ENCODE measurements at places on chromosomes 7 and 10.

GRCh38 chr10:5018134-5018533 is 14.5 kb upstream of the AKR1C2 start:
- DNase-seq, result no peak

DNA sequence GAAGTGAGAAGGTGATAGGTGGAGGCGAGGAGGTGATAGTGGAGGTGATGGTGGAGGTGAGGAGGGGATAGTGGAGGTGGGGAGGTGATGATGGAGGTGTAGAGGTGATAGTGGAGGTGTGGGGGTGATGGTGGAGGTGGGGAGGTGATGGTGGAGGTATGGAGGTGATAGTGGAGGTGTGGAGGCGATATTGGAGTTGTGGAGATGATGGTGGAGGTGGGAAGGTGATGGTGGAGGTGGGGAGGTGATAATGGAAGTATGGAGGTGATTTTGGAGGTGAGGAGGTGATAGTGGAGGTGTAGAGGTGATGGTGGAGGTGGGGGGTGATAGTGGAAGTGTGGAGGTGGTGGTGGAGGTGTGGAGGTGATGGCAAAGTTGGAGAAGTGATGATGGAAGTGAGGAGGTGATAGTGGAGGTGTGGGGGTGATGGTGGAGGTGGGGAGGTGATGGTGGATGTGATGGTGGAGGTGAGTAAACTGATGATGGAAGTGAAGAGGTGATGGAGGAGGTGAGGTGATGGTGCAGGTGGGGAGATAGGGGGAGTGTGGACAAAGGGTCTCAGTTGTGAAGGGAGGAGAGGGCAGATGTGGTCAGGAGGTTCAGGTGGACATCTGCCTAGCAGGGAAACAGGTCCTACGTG is 36.6 kb downstream of the ADCY1 start:
- DNase-seq, result no peak

DNA sequence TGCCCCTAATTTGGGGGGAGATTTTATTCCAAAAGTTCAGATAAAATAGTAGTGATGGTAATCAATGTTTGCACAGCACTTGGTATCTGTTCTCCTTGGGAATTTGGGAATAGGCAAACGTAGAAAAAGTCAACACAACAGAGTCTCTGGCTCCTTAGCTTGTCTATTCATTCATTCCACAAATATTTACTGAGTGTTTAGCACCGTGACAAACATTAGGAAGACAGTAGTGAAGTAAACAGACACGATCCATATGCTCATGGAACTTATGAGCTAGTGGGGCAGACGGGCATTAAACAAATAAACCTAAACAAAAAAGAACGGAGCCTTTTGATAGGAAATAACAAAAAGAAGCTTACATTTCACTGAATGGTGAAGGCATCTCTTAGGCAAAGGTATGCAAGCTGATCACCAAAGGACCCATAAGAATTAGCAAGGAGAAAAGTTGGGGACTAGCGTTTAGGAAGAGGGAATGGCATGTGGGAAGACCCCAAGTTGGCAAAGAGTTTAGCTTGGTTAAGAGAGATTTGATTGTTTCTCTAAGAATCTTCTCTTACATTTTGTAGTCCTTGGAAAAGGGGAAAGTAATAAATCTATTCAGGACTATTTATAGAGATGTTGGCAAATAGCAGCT is 243.9 kb upstream of the NPY start:
- no peak for DNase-seq

DNA sequence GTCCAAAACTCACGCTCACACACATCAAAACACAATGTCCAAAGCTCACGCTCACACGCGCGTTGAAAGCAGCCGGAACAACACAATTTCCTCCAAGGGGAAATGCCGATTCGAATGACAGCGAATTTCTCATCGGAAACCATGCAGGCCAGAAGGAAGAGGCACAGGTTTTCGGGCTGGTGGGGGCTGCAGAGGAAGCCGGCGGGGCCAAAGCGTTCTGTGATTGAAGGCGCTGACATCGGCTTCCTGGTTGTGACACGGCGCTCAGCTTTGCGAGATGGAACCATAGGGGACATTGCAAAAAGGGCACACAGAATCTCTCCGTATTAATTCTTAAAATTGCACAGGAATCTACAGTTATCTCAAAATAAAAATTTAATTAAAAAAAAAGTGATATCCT is 61.3 kb downstream of the FOXL3 start:
- no peak for DNase-seq

- DNase-seq, result no peak
Measured at GRCh38 chr10:519055-519715, 170.3 kb downstream of the DIP2C start.

DNA sequence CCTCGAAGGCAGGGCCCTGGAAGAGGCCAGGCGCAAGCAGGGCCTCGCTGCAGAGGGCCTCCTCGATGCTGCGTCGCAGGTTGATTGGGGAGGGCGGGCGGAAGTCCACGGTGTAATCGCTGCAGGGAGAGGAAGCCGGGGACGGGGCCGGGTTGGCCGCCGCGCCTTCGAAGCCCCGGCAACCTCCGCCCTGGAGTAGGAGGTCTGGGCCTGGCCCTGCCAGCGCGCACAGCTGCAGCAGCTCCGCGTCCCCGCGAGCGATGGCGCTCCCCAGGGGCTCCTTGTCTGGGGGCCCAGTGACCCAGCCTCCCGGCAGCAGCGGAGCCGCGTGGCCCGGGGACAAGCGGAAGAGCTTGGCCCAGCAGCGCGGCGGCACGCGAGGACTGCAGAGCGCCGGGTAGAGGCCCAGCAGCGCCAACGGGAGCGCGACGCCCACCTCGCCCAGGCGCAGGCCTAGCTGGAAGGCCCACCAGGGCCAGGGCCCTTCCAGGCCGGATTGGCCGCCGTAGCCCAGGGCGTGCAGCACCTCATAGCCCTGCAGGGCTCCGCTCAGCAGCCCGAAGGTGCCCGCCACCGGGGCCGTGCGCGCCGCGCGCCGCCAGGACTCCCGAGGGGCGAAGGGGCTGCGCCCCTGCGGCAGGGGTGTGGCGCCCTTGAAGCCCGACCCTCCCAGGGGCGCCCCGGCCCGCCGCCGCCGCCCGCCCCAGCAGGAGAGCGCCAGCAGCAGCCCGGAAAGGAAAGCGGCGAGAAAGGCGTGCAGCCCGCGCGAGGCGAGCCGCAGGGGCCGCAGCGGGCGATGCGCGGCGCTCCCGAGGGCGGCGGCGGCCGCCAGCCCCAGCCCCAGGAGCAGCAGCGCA is 7.8 kb upstream of the RBM28 start:
- DNase-seq, result no peak

GRCh38 chr10:122531939-122532338 is 28.6 kb upstream of the DMBT1 start:
- DNase-seq, result no peak

DNA sequence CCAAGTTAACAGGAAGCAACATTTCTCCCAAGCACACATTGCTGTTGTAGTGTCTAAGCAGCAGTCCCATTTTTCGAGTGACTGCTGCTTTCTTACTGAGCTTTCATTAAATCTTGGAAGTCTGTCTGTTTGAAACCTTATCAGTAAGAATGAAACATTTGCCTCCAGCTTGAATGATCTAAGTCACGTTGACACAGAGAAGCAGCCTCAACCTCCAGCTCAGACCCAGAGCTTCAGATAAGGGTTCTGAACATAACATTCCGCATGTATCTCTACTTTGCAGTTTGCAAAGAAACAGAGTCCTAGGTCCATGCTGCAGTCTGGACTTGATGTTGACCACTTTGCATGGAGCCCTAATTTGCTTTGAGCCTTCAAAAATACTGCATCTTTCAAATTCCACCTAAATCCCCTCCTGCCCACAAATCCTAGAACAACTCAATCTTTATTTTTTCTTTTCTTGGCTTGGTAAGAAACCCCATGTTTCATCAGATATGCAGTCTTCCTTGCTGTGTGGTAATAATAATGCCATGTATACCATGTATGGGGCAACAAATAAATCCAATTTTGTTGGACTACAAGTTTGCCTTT is 698.7 kb upstream of the IGFBP3 start:
- no peak for DNase-seq

GRCh38 chr7:43111630-43112458 is 603 bp upstream of the HECW1 start:
- no peak for DNase-seq

DNA sequence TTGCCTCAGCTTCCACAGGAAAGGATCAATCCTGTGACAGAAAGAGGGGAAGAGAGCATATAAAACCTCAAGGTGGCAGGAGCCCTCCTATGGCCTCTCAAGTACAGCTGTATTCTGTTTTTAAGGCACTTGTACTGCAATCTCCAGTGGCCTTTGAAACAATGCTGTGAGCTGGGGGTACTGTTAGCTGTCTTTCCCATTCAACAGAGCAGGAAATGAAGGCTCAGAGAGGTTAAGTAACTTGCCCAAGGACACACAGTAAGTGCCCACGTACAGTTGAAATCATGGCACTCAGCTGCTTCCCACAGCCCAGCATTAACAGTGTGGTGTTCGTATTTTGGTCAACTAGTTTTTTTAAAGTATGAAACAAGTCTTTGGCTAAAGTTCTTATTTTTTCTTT is 34.0 kb downstream of the DUSP5 start:
- DNase-seq, result no peak

Measured in GM06990 (cell line).